ENCODE measurements at places on chromosomes 11 and 22.

DNA sequence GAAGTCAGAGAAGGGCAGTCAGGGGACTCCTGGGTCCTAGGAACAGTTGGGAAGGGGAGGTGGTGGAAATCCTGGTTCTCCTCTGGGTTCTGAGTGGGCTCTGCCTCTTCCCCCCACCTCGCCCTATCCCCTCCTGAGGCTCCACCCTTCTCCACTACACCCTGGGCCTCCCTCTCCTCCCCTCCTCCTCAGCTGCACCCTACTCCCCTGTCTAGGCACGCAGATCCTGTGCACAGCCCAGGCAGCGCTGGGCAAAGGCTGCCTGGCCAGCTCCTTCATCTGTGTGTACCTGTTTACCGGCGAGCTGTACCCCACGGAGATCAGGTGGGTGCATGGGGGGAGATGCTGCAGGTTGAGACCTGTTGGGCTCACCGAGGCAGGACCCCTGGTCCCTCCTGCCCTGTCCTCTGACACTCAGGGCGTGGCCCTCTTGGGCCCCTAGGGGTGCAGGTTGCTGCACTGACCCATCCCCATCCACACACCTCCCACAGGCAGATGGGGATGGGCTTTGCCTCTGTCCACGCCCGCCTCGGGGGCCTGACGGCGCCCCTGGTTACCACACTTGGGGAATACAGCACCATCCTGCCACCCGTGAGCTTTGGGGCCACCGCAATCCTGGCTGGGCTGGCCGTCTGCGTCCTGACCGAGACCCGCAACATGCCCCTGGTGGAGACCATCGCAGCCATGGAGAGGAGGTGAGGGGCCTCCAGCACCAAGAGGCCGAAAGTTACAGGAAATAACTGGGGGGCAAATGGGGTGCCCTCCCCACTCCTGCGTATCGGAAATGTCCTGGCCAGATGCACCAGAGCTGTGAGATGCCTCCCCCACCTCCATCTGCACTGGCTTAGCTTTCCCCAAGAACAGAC lies 25.3 kb upstream of the POLA2 start:
- no peak for DNase-seq

DNA sequence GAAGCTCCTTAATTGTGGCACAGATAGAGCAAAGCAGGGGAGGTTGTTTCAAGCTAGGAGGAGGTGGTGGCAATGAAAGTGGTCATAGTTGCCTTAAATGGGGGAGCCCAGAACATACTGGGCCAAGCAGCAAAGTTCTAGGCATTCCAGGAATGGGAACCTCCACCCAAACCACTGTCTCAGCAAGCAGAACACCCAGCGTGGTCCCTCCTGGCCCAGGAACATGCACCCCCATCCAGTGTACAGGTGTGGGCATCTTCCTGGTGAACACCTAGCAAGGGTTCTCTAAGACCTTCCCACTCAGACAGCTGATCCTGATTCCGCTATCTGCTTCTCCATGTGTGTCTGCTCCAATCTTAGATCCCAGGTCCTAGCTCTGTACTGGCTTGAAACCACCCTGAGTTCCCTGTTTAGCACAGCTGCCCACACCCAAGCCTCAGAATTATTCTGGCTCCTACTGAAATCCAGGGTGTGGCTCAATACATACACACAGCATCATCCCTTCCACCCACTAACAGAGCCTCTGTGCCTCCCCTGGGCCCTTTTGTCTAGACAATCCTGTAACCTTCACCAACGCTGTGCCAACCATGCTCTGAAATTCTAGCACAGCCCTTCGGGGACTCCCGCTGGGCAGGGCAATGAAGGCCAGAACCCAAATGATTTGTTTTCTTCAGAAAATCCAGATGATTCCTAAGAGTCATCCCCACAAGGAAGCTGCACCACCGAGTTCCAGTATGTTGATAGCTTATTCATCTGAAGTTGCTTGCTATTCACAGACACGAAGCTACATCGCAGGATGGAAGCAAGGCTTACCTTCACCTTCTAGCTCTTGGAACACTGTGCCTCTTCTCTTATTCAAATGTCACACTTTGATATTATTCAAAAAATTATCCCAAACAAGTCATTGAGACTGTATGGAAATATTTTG lies 76.6 kb downstream of the ABTB2 start:
- DNase-seq = no peak

- no peak for DNase-seq
Measured at GRCh38 chr11:39177678-39178077, 2281.8 kb downstream of the LRRC4C start.

GRCh38 chr11:130639369-130639768 lies 190.9 kb downstream of the ADAMTS15 start:
- DNase-seq = no peak

GRCh38 chr22:44111562-44112155 lies 69.1 kb upstream of the PARVG start:
- no peak for DNase-seq

GRCh38 chr11:117384045-117384444 lies 56.4 kb downstream of the CEP164 start:
- DNase-seq = no peak

- no peak for DNase-seq
Measured at GRCh38 chr11:129260750-129261149, 68.6 kb upstream of the ARHGAP32 start.

GRCh38 chr22:43376765-43377547 lies 33.8 kb upstream of the SCUBE1 start:
- DNase-seq = no peak

DNA sequence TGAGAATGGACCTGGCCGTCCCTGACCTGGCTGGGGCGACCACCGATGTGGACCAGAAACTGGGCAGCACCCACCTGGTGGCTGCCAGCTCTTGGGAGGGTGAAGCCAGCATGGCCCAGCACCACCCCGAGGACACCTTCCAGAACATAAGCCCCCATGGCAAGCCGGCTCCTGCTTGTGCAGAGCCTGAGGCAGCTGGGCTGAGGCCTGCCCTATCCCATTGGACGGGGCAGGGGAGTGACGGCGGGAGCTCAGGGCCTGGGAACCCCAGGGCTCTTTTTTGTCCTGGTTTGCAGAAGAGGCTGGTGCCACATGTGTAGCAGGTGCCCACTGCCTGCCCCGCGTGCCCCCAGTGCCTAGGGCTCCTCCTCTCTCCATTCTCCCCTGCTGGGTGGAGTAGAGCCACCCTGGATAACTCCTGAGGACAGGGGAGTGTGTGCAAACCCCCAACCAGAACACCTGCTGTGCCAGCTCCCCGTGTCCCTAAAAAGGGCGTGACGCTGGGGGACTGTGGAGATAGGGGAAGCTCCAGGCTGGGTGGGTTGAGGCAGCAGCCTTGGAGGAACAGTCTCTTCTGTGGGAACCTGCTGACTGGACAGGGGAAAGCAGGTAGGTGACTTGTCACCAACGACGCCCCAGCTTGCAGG lies 11.9 kb downstream of the DUSP8 start:
- no peak for DNase-seq

- no peak for DNase-seq
Measured at GRCh38 chr22:32127904-32128303, 31.2 kb downstream of the C22orf42 start.

DNA sequence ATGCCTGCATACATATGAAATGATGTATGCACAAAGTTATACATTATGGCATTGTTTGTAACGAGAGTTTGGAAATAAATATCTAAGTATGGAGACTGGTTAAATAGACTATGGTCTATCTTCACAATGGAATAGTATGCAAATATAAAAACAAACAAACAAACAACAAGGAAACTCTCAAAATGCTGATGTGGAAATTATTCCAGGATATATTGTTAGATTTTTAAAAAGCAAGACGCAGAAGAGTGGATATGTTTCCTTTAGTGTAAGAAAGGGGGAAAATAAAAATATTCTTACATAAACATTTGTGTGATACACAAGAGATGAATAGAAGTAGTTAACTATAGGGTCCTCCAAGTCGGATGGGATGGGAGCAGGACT lies 10.8 kb upstream of the CRKL start:
- DNase-seq = no peak

DNA sequence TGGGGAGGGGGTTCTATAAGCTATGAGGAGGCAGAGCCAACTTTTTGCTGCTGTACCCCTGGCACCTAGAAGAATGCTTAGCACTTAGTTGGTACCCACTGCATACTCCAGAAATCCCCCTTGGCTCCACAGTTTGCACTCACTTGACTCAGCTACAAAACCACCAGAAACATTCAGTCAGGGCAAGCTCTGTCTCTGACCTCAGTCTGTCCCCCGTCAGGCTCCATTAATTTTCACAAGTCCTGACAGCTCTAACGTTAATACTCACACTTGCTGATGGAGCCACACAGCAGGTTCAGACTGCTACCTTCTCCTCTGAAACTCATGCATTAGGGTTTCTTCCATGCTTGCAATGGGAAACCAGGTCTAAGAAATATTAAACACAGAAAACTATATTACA lies 81.7 kb downstream of the MPPED2 start:
- DNase-seq = no peak

- no peak for DNase-seq
Measured at GRCh38 chr11:13091373-13091772, 82.3 kb downstream of the RASSF10 start.

DNA sequence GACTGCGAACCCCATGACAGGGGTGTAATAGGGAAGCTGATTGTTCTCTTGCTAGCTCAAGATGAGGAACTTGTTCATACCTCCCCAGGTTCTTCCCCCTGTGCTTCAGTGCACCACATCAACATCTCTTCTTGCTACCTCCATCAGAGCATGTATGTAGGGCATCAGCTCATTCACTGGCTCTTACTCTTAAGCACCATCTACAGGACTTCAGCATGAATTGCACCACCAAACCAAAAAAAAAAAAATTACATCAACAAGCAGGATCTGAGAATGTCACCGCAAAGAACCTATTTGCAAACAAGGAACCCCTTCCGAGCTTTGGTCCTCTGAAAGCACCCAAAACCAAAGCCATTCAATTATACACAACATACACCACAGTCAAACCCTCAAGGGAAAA lies 2226.5 kb upstream of the RAG2 start:
- no peak for DNase-seq

- no peak for DNase-seq
Measured at GRCh38 chr11:91305402-91305801, 919.2 kb upstream of the FAT3 start.

DNA sequence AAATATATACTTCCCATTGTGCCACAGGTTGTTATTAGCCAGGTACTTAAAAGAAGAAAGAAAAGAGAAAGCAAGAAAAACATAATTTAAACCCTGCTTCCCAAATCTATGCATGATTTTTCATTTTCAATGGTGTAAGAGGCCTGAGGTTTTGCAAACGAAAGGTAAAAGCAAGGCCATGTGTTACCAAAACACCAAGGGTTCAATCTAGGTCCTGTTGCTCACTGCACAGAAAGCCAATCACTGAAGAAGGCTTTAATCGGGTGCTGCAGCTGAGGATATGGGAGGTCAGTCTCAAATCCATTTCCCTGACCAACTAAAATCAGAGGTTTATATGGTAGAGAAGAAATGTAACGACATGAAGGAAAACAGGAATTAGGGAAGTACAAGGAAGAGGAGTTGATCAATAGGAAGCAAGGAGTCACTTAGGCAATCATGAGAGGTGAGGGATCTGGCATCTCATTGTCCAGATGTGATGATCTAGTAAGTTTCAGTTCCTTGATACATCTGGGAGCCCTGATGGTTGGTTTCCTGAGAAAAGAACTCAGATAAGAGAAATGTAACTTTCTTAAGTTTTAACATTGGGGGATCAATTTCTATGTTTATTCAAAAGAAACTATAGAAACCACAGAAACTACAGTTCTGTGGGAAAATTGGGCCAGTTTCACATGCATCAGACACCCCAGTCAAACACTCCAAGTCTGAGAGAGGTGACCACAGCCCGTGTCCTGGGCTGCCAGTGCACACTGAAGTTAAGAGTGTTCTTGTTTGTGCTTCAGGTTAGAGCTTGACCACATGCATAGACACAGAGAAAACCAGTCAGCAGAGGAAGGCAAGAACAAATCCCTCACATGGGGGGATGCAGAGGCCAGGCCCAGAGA lies 18.1 kb upstream of the DKK3 start:
- DNase-seq = no peak

- peak; percentile 85 for DNase-seq
Measured at GRCh38 chr11:47269829-47270305, at the start of gene MADD. Gene MADD (plus strand): TSS chr11:47270133.

DNA sequence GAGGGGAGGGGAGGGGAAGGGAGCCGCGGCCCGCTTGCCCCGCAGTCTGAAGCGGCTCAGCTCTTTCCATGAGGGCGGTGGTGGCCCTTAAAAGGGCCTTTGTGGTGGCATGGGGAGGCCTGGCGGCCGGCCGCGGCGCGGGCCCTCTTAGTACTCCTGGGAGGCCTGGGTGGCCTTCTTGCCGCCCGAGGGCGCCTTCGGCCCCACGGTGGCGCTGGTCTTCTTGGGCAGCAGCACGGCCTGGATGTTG lies 6.9 kb downstream of the DPAGT1 start:
- no peak for DNase-seq

DNA sequence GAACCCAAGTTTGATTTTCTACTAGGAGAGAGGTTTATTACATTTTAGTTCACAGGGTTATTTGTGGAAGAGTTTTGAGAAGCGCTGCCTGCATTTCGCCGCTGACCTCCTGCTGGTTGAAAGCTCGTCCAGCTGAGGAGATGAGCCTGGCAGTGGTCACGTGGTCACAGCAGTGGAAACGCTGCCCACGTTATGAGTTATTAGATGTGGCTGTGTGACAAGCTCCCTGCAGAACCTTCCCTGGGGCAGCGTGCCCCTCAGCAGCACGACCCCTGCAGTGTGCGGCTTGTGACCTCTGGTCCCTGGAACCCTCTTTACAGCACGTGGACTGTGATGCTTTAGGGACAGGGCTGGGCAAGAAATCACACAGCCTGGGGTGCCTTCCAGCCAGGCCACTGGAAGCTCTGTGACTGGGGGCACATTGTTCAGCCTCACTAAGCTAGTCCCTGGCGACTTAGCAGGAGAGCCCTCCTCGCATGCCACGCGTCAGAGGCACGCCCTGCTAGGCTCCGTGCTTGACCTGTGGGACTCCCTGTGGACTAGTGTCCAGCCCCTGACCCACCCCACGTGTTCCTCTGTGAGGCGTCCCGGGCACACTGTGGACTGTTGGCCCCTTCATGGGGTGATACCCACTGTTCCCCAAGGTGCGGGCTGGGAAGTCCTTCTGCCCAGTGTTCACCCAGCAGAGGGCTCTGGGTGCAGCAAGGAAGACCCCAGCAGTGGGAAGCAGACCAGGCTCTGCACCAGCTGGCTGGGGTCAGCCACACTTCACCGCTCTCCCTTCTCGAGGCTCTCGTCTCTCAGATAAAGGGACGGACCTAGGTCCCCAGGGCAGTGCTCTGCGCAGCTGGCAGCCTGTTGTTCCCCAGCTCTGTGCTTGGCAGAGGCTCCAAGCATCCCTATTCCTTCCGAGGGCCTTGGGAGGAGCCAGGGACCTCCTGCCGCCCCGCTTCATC lies 349.5 kb downstream of the TBC1D22A start:
- no peak for DNase-seq
